Testis (tissue), 5 donors: ENCODE measurements at places on chromosomes 12 and 14.

DNA sequence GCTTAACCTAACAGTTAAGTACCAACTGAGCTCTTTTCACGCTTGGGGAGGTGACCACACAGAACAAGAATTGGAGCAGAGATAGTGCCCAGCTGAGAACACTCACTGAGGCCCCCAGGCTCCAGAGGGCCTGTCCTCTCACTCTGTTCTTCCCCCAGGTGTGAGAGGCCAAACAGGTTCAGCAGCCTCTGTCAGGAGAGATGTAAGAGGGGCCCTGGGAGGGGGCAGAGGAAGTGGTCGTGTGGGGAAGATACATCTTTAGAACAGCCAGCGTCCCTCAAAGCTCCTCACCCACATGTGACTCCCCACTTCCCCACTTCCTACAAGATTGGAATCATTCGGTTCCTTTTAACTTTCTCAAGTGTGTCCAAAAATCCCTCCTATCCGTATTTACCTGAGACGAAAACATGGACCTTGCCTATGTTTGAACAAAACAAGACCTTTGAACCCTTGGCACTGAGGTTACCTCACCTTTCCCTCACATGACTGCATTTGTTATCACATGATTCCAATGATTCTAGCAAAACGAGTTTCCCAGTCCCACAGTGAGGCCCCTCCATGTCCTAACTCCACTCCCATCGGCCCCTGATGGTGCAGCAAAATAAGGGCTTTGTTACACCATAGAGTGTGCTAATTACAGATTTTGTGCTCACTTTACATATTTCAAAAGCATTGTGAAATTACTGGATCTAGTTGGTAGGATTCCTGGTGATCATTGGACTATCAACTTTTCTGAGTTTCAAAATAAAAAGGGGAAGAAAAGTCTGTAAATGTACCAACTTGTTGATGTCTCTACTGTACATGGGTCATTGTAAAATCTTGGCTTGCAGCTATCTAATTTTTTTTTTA, 40.0 kb upstream of the PAPOLA start:
- DNase-seq = no peak

- DNase-seq = no peak
Measured at GRCh38 chr14:50875359-50876070, 3.7 kb downstream of the ABHD12B start.

DNA sequence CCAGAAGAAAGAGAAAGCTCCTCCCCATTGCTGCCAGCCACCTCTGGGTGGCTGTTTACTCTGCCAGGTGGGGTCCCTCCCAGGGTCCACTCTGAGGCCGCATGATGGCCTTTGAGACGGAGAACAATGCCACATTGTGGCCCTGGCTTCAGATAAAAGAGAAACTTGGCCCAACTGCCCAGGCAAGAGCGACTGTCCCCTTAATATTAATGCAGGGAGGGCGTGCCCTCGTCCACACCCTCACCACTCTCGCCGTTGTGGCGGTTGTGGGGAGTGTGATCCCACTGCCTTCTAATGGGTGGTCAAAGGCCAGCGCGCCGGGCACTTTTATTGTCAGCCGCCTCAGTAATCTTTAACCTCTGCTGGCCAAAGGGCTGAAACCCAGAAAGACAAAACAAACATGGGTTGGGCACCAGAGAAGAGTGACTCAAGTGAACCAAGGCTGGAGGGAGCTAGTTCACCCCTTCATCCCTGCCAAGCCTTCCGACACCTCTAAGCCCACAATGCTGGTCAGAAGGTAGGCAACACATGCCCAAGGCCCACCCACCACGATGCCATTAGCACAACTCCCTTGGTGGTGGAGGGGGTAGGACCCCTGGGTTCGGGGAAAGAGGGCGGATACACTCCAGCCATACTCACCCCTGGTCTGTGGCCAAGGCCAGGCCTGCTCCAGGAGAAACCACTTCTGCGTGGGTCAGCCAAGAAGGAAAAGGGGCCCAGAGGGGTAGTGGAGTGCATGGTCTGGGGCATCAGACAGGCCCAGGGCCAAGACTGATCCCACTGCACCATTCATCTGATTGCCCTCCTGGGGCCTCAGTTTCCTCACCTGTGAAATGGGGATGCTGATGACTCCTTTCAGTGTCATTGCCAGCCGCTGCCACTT, 44.5 kb upstream of the BCL11B start:
- DNase-seq = no peak

DNA sequence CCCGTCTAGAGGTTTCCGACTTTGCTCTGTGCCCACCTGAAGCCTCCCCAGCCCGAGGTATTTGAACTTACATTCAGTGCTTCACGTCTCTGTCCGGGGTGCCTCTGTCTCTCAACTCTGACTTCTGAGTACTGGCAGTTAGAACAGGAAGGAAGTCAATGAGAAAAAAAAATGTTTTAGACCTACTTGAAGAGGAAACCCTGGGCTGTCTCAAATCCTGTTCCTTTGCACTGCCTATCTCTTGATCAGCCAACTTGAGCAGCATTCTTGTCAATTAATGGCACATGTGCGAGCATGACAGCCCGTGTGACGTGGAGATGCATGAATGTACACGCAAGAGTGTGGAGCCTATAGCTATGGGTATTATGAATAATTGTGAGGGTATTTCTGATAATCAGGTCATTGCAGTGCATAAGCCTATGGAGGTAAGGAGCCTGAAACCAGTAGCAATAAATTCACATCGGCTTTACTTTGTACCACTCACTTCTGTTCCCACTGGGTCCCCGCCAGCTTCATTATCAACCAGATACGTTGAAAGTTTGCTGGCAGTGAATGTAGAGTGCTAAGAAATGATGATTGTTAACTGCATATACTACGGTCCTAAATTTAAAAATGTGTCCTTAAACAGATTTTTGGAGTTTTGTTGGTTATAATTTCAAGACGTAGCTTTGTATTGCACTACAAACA, at the start of gene ARHGDIB:
TSS of gene ARHGDIB (minus strand) at position 136 of the 687 bp plus-strand sequence. CDS start 10,889 bp downstream, outside the sequence.
- DNase-seq = peak; percentile 39

GRCh38 chr14:89340200-89341181, 76.5 kb downstream of the FOXN3 start:
- DNase-seq = no peak

DNA sequence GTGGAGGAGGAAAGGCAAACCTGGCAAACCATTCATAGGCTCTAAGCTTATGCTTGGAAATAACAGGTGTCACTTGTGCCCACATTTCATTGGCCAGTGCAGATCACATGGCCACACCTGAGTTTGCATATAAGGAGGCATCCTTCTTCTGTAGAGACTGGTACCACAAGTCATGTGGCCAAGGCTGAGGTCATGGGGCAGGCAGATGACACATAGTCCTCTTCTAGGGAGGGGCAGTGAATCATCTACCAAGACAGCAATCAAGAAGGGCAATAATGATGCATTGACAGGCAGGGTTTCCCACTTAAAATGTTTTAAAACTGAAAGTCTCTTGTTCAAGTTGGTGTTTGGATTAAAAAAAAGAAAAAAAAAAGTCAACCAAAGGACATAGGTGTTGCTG, 77.3 kb downstream of the DAAM1 start:
- no peak for DNase-seq

DNA sequence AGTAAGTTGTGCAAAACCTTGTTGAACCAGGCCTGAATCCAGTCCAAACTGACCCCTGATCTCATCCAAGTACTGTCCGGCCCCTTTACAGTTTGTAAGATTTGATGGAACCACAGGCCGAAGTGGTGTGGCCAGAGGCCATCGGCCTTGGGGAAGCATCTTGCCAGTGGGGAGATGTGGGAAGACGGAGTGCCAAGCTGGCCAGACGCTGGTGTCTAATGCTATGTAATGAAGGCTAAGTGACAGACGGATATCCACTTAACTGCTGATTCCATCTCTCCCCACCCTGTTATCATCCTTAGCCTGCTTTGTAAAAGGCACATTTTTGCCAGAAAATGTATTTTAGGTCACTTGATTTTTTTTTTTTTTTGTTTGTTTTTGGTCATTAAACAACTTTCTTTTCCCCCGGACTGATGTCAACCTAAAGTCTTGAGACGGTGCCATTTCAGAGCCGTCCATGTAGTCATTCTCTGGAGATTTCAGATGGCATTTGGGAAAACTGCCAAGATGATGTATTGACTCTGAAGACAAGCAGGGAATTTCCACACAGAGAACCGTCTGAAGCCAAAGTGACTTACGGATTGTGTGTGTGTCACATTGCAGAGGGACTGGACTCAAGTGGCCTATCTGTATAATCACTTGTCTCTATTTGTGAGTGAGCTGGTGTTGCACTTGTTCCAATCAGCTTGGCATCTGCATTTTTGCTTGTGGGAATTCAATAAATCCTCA, 86.5 kb upstream of the MANSC4 start:
- DNase-seq = no peak

GRCh38 chr12:14995583-14996425, 23.0 kb downstream of the PDE6H start:
- no peak for DNase-seq

GRCh38 chr12:110197003-110197402, 72.8 kb downstream of the IFT81 start:
- no peak for DNase-seq

GRCh38 chr12:98736352-98737321, 91.5 kb downstream of the APAF1 start:
- DNase-seq = no peak

GRCh38 chr12:1073652-1074051, 82.6 kb downstream of the ERC1 start:
- no peak for DNase-seq

- DNase-seq = peak; percentile 52
Measured at GRCh38 chr12:123149088-123149487, 1.8 kb downstream of the PITPNM2 start.

GRCh38 chr14:72700338-72701236, 193.3 kb downstream of the DPF3 start:
- DNase-seq = no peak

GRCh38 chr12:120965534-120966091, 12.7 kb upstream of the HNF1A start:
- DNase-seq = no peak
